Inflammatory macrophage treated with lipopolysaccharide for 4 hours (primary cell): ENCODE measurements at places on chromosomes 7 and 10.

DNA sequence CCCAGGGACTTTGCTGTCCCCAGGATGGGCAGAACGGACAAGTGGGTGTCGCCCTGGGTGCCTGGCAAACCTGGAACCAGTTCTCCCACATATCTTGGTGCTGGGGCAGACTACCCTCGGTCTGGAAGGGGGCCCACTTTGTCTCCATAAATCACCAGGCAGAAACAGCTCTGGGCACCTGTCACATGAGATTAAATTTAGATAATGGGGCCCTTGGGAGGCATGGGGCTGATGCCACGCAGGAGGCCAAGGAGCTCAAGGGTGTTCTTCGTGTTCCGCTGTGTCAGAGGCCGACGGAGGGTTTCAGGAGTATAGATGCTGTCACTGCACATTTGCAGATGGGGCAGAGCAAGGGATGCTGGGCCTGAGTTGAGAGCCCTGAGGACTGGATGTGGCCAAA, 72.7 kb downstream of the TMEM130 start:
- no peak for DNase-seq

DNA sequence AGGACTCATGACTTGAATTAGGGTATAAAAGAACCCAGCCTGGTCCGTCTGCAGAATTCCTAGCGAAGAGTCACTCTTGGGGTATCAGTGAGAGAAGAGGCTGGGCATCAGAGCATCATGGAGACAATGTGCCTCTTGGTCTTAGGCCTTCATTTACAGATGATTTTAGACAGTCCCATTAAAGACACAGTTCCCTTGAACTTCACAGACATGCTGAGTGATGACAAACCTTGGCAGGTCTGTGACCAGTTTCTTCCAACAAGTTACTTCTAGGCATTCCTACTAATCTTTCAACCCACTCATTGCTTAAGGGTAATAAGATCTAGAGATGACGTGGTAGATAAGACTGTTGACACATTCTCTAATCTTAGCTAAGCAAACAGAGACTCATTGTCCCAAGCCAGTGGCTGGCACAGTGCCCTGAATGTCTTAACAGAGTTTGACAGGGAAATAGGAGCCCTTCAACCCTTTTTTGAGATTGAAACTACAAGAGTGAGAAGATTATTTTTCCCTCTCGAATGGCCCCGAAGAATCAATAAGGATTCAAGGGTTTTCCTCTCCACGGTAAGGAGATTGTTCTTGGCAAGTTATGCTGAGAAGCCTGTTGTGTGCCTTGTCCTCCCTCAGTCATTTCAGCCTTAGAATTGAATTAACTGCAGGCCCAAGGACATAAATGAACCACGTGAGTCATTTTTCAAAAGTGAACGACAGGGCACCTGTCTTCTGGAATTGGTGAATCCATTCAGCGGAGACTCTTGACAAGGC, 281.1 kb downstream of the CCDC3 start:
- peak; percentile 51 for DNase-seq

DNA sequence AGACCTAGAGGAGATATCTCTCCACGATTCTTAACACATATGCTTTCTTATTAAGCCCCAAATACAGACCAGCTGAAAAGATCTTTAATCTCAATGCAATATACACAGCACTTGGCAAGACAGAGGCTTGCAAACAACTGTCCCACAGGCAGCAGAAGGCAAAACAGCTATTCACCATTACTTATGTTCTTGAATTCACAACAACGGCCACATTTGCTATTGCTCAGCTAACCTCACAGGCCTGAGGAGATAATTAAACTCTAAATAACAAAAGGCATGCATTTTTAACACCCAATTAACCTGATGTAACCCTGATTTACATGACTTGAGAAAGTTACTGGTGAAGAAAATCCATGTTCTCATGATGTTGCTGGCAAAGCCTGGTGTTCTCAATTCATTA, 216.4 kb downstream of the CRPPA start:
- no peak for DNase-seq

- no peak for DNase-seq
These were observed 63.7 kb upstream of the AOAH start for GRCh38 chr7:36787933-36788378.

- DNase-seq = peak; percentile 72
These were observed 166.8 kb upstream of the HABP2 start for GRCh38 chr10:113386005-113386404.

DNA sequence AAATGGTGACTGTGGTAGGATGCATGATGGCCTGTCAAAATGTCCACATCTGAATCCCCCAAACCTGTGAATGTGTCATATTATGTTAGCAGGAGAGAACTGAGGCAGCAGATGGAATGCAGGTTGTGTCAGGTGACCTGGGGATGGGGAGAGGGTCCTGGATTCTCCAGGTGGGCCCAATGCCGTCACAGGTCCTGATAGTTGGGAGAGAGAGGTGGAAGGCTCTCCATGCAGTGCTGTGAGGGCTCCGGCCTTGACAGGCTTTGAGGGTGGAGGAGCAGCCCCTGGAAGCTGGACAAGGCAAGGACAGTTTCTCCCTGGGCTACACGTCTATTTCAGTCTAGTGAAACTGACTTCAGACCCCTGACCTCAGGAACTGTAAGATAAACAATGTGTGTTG, 330.9 kb upstream of the ZNF32 start:
- DNase-seq = no peak

DNA sequence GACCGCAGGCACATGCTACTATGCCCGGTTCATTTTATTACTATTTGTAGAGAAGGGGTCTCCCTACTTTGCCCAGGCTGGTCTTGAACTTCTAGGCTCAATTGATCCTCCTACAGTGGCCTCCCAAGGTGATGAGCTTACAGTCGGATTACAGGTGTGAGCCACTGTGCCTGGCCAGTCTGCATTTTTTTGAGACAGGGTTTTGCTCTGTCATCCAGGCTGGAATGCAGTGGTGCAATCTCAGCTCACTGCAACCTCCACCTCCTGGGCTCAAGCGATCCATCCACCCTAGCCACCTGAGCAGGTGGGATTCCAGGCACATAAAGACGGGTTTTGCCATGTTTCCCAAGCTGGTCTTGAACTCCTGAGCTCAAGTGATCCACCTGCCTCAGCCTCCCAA, 2.3 kb upstream of the H2BK1 start:
- no peak for DNase-seq

- no peak for DNase-seq
These were observed 143.3 kb downstream of the DGKI start for GRCh38 chr7:137703291-137704010.

DNA sequence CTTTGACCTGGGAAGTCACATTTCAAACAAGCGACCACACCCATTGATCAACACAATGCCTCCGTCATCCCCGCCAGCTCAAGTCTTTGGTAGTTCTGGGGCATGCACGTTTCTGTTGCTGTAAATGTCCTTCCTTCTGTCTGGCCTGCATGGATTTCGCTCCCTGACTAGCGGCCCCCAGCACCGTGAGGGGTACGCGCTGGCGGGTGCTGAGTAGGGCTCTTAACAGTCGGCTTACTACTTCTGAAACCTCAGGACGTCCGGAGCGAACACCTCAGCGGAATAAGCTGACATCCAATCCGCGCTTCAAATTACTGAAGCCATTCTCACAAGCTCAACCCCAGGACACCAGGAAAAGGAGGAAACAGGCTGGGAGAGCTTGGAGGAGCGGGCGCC, 505 bp downstream of the NUDCD3 start:
- DNase-seq = peak; percentile 26

GRCh38 chr10:133420028-133420427, 4.4 kb downstream of the SPRN start:
- no peak for DNase-seq

- DNase-seq = no peak
These were observed 114.5 kb upstream of the PRKCQ start for GRCh38 chr10:6694447-6695140.

DNA sequence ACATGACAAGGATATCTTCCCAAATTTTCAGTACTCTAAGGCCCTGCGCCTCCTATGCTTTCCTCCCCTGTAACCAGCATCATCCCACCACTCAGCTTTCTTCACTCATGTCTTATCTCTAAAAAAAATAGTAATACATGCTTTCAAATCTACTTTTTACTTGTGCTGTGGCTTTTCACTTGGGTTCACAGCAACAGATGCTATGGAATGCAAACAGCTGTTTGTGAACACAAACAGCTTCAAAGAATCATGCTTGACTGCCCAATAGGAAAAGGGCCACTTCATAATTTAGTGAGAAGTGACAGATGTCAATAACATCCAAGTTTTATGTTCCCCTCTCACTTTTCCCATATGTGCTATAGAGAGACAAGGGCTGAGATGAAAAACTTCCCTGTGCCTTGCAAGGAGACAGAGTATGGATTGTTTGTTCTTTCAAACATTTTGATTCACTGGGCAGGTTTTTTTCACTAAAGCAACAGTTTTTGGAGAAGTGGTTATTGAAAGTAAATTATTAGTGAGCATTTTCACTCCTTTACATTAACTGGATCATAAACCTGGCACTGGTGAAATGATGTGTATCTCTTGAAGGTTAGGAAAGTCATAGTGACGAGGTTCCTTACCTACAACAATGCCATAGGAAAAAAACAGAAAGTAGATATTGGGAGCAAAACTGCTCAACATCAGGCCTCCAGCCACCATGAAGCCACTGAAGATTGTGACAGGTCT, 37.3 kb downstream of the SLC16A9 start:
- DNase-seq = no peak
